Stimulated activated CD4-positive, alpha-beta T cell treated with anti-CD3 and anti-CD28 coated beads, Interleukin-1b, Interleukin-23, amount 100 ng/mL, for 1 hour (primary cell): ENCODE measurements at places on chromosomes 16 and 17.

DNA sequence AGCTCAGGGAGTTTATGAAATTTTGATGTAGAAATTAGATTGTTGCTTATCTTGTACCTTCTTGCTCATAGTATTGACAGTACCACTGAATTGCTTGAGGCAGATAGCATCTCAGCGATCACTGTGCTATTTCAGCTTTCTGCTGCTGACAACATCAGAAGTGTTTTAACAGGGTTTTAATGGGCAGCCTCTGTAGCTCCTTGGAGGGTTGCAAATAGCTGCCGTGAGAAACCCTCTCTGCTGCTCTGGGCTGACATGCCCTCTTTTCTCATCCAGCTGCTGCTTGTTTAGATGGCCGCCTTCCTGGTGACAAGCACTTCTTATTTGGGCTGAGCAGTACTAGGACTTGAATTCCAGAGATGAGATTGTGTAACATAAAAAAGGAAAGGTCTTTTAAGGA lies 180.2 kb upstream of the TBX2 start:
- no peak for DNase-seq

GRCh38 chr17:55624772-55625433 lies 97.8 kb downstream of the TMEM100 start:
- DNase-seq = no peak

DNA sequence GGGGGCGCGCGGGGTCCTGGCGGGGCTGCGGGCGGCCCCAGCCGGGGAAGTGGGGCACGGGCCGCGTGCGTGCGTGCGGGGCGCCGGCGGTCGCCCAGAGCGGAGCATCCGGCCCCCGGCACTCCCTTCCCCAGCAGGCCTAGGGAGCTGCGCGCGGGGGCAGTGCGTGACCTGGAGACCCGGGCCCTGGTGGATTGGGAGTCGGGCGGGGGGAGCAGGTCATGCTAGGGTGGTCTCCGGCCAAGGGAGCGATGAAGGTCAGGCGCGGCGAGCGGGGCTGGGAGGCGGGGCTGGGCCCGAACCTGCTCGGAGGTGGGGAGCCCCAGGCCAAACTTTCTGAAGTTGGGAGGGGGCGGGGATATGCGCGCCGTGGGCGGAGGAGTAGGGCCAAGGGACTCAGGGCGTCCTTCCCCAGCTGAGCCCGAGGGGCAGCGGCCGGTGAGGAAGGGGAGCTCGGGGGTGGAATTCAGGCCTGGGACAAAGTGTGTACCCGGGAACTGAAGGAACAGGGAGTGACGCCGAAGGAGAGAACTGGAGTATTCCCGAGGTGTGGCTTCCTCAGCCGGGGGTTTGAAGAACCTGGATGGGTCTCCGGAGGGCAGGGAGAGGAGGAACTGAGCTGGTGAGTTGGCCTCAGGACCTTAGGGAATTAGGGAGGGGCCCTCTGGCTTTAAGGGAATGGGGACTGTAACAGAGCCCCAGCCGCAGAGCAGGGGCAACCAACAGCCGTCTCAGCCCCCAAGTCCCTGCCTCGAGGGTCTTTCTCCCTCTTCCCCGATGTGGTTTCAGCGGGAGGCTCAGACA lies 589 bp downstream of the XYLT2 start:
- DNase-seq = no peak

- DNase-seq = no peak
Observed at GRCh38 chr17:82065193-82065637, 389 bp downstream of the DUS1L start.

- DNase-seq = no peak
Observed at GRCh38 chr17:77807746-77808441, 150.6 kb upstream of the TNRC6C start.

- no peak for DNase-seq
Observed at GRCh38 chr16:1874854-1875253, 2.9 kb upstream of the MEIOB start.

GRCh38 chr17:79836972-79837887 lies 2.0 kb downstream of the CBX4 start:
- no peak for DNase-seq

GRCh38 chr17:41521574-41522261 lies 3.0 kb upstream of the KRT15 start:
- no peak for DNase-seq

DNA sequence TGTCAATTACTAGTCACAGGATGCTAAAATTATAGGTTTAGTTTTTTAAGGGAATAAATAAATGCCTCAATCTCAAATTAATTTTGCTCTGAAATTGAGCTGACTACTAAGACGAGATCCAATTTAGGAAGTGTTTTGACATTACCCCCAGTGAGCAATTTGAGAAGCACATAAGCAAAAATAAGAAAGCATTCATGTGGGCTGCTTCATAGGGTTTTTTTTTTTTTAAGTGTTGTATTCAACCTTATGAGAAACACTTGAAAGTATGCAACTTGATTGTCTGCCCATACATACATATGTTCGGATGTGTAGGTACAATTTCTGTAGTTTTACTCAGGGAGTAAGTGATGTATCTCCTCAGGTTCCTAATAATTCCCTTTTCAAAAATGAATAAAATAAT lies 77.6 kb downstream of the PRKCA start:
- DNase-seq = no peak

GRCh38 chr16:80807906-80808305 lies 3.5 kb upstream of the CDYL2 start:
- DNase-seq = no peak
